Progenitor cell of endocrine pancreas (in vitro differentiated cells): ENCODE measurements at places on chromosomes 16 and 17.
A peak's percentile ranks its signal among the peaks of the same experiment; 100 is the strongest.

DNA sequence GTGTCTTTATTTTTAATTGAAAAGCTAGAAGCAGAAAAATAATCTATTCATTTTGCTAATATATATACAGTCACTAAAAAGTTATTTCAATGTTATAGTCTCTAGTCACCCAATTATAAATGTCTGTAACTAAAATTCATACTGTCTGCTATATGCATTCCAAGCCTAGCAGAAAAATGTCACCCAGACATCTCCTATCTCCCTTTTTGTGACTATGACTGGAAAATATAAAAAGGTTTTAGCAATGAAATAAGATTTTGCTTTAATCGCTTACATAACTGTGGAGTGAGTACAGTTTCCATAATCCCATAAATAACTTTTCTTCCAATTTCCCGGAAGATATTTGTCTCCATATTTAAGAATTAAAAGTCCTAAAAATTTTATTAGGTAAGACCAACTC, 88.6 kb downstream of the BRIP1 start:
- no peak for DNase-seq

GRCh38 chr17:43789482-43789881, 9.2 kb downstream of the CFAP97D1 start:
- no peak for DNase-seq

DNA sequence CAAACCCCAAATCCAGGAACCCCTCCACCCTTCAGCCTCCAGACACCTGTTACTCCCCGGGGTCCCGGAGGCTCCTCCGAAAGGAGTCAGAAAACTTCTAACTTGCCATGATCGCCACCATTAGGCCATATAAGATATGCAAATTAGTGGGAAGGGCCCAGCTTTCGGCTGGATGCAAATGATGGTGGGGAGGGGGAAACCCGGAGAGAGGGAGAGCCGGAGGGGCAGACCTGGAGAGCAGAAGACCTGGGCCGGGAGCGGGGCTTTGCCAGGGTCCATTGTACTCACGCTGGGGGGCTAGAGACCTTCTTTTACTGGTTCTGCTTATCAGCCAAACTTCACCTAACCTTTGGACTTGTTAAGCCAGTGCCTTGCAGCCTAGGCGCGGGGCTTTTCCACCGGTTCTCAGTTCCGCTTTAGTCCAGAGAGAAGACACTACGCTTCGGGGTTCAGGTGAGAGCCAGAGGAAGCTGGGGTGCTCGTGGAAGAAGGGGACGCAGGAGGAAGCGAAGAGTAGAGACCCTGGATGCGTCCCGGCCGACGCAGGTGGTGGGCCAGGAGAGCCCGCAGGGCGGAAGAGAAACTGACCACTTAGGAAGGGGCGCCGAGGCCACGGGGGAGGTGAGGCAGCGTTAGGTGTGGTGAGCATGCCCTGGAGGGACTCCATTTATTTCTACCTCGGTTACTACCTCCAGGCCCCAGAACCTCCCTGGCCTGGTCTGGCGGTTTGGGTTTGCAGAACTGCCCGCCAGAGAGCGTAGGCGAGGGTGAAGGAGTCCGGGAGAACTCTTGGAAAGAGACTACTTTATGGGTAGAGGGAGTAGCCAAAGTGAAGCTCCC, at the start of gene HNF1B:
Gene HNF1B, minus strand, starts transcription at position 99 of the 840 bp plus-strand sequence. CDS start 175 bp downstream, outside the sequence.
- DNase-seq = peak; percentile 58

- no peak for DNase-seq
Observed at GRCh38 chr17:50421308-50422051, 4.5 kb upstream of the ACSF2 start.

GRCh38 chr16:11964761-11965551, at the start of gene TNFRSF17:
Gene TNFRSF17 (plus strand): TSS chr16:11965210. CDS start chr16:11965325, 115 bp downstream.
- DNase-seq = no peak

GRCh38 chr17:652314-652713, 62.3 kb downstream of the VPS53 start:
- no peak for DNase-seq

GRCh38 chr16:74931445-74931844, 53.5 kb downstream of the WDR59 start:
- DNase-seq = no peak

DNA sequence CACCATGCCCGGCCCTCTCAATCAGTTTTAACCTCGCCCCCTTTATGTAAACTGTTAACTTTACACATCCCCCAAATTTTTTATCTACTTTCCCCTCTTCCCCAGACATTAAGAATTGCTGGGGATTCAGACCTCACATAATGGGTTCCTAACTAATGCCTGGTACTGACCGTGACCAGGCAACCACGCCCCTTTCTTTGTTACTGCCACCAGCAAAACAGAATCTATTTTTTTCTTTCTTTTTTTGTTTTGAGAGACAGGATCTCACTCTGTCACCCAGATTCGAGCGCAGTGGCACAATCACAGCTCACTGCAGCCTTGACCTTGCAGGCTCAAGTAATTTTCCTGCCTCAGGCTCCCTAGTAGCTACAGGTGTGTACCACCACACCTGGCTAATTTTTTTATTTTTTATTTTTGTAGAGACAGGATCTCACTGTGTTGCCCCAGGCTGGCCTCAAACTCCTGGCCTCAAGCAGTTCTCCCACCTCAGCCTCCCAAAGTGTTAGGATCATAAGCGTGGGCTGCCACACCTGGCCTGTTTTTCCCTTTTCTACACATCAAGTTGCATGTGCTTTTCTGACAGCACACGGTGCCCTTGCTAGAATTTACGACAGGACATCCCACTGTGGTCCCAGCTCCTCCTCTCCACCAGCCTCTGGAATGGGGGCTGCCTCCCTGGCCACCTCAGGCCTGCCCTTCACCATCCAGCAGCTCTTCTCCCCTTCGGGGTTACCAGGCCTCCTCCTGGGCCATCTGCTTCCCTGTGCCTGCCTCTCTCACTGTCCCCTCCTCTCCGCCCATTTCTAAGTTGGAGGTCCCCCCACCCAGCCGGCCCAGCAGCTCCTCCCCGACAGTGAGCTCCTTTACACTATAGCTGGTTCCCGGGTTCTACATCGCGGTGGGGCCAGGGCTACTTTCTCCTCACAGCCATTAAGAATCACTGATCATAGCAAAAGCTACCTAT, 10.8 kb downstream of the CPNE2 start:
- no peak for DNase-seq

- no peak for DNase-seq
Observed at GRCh38 chr16:88618956-88619667, 19.3 kb upstream of the IL17C start.

- no peak for DNase-seq
Observed at GRCh38 chr16:1458977-1459341, 14.6 kb upstream of the CCDC154 start.

GRCh38 chr16:79757968-79758367, 157.4 kb upstream of the MAF start:
- no peak for DNase-seq

- DNase-seq = no peak
Observed at GRCh38 chr17:28324781-28325180, 5.8 kb downstream of the TMEM97 start.

DNA sequence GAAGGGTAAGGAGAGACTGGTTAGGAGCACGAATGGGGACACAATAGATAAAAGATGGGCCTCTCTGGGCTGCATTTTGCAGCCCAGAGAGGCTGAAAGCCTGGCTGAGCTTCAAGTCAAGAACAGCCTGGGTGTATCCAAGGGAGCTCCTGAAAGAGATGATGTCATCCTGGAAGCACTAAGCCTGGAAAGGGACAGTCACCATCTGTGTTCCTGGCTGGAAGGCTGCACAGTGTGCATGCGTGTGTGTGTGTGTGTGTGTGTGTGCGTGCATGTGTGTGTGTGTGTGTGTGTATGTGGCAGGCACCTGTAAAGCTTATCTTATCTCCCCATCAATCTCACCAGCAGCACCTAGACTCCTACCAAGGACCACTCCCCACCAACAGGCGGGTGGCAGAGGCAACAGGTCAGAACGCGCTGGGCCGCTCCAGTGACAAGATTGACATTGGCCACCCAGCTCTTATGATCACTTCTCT, 44.1 kb downstream of the COG7 start:
- DNase-seq = no peak

GRCh38 chr16:12236589-12236988, 260.1 kb downstream of the SNX29 start:
- no peak for DNase-seq

GRCh38 chr16:89599902-89600301, 13.5 kb upstream of the DPEP1 start:
- no peak for DNase-seq

DNA sequence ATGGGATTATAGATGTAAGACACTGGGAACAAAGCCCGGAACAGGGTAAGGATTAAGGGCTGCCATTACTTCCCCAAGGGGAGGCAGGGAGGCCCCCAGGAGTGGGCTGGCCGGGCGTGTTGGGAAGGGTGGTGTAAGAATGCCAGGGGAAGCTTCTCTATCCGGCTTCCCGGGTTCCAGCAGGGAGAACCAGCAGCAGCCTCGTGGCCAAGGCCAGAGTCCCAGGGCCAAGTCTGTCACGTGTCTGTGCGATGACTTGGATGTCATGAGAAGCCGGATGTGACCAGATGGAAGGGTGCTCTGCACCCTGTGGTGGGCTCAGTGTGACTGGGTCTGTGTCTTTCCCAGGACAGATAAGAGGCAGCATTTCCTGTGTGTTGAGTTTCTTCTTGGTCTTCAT, 52.1 kb downstream of the SCNN1B start:
- DNase-seq = no peak

- no peak for DNase-seq
Observed at GRCh38 chr17:29214215-29215146, 32.2 kb upstream of the CRYBA1 start.

- no peak for DNase-seq
Observed at GRCh38 chr17:66791347-66791746, 43.6 kb upstream of the CACNG5 start.

DNA sequence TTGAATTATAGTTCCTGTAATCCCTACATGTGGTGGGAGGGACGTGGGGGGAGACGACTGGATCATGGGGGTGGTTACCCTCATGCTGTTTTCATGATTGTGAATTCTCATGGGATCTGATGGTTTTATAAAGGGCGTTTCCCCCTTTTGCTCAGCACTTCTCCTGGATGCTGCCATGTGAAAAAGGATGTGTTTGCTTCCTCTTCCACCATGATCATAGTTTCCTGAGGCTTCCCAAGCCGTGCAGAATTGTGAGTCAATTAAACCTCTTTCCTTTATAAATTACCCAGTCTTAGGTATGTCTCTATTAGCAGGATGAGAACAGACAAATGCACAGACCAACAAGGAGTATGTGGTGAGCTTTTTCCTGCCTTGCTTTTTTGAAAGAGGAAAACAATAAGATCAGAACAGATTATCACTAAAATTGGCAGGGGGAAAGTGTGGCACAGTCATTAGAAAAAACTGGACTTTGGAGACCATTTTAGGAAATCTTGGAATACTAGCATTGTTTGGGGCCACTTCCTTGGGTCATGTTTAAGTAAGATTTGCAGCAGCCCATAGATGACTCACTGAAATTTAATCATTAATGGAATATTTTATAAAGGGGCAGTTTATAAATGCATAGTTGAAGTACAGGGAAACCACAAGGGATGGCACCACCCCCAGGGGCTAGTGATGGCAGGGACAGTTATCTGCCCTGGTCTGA, 352.8 kb downstream of the CDH13 start:
- no peak for DNase-seq

DNA sequence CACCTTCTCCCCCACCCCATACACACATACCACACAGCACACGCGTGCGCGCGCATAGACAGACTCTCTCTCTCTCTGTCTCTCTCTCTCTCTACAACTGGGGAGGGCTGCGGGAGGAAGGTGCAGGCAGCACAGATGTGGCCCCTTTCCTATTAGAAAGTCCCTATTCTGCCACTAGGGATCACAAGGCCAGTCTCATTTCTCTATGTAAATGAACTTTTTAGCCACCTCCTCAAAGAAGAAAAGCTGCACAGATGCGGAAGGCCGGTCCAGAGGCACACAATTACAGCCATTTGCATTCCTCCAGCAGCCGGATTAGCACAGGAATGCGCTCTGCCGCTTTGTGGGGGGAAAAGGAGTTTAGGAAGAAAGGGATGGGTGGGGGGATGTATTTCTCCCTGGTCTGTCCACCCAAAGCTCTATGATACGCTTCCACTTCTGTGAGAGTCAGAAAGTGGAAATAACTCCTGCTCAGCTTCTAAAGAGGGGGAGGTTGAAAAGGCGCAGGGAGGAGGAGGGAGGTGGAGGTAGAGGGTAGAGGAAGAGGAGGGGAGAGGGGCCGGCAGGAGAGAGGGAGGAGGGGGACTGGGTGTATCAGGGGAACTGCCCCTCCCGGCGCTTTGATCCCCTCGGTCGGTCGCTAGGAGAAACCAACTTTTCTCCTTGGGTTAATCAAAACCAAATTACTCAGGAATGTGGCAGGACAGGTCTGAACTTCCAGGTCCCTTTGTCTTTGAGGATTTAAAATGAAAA, 11.7 kb downstream of the ZFHX3 start:
- no peak for DNase-seq

DNA sequence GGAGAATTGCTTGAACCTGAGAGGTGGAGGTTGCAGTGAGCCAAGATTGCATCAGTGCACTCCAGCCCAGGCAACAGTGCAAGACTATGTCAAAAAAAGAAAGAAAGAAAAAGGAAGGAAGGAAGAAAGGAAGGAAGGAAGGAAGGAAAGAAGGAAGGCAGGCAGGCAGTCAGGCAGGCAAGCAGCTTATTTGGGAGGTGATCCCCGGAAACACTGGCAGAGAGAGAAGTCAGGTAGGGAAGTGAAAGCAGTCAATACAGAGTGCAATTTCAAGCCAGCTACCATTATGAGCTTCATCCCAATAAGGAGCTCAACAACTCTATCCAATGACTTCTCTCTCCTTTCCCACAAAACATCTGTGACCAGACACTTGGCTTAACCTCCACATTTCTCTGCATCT, 83.0 kb upstream of the TBC1D3K start:
- DNase-seq = no peak

GRCh38 chr17:31740611-31741082, 118.4 kb downstream of the COPRS start:
- no peak for DNase-seq

DNA sequence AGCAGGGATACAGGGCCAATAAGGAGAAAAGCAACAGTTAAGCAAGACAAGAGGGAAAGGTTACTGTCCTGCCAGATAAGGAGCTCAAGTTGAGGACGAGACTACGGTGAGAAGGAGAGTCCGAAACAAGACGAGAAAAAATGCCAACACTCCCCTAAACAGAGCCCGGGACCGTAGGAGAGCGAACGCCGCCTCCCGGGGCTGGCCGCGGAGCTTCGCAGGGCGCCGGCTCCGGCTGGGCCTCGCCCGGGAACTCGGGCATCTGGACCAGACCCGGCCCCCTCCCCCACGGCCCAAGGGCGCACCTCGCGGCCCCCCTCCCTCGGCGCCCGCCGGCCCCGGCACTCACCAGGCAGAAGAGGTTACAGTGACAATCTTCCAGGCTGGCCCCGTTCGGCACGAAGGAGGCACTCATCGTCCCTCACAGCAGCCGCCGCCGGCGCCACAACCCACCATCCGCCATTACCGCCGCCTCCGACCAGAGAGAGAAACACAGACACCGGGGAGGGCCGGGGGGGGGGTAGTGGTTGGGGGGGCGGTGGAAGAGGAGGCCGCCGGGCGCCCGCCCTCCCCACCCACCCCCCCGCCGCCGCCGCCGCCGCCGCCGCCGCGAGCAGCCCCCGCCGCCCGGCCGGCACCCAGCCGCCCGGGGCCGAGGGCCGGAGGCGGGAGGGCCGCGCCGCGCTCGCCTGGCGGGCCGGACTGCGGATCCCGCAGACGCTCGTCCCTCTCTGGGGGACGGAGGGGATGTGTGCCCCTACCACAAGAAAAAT, at the start of gene MED13:
Gene MED13, minus strand, starts transcription at position 488 of the 773 bp plus-strand sequence. Its CDS starts 73 bp downstream, at position 415.
- peak; percentile 43 for DNase-seq

GRCh38 chr17:63967953-63968352, 4.8 kb downstream of the SCN4A start:
- no peak for DNase-seq
